ENCODE measurements at places on chromosomes 1 and 21.

GRCh38 chr1:186812570-186812969 lies 16.2 kb upstream of the PLA2G4A start:
- no peak for ATAC-seq

- no peak for ATAC-seq
These were observed 10.9 kb upstream of the BATF3 start for GRCh38 chr1:212710566-212710965.

DNA sequence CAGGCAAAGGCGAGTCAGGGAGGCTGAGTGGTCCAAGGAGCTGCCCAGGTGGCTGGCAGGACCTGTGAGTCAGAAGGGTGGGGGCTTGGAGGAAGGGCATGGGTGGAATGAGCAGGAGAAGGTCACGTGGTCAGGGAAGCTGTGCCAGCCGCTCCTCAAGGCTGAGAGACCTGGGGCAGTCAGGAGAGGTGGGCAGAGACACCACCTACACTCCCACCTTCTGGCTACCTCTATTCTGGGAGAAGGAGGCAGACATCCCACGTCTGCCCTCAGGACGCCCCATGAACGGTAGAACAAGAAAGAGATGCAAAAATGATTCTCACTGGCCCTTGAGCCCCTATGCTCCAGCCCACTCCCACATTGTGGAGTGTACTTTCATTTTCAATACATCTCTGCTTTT lies 151.8 kb upstream of the RAB4A start:
- ATAC-seq = no peak

DNA sequence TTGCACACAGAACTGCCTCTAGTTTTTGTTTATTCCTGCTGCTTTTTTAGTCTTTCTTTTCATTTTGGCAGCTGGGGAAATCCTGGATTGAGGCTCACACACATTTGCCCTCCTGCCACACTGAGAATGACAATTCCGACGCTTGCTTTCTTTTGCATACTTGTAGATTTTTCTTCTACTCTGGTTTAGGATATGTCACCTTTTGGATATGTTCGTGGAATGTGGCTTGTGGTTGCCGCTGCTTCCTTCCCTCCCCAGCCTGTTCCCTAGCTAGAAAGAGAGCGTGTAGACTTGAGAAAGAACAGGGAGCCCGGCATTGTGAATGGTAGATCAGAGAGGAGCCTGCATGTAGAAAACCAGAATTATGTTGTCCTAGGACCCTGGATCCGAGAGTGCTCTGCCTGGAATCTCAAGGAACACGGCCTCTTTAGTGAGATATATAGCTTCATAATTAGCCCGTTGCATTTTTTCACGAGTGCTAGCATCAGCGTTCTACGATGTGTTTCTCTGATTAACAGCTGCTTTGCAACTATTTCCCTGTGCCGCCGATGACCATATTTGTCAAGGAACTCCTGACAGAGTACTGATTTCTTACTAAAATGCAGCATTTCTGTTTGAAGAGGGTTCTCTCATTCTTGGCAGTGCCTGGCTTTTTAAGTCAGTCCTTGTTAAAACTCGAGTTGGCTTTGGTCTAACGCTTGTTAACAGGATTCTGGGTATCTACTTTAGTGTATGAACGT lies 56.2 kb downstream of the PEX14 start:
- no peak for ATAC-seq

DNA sequence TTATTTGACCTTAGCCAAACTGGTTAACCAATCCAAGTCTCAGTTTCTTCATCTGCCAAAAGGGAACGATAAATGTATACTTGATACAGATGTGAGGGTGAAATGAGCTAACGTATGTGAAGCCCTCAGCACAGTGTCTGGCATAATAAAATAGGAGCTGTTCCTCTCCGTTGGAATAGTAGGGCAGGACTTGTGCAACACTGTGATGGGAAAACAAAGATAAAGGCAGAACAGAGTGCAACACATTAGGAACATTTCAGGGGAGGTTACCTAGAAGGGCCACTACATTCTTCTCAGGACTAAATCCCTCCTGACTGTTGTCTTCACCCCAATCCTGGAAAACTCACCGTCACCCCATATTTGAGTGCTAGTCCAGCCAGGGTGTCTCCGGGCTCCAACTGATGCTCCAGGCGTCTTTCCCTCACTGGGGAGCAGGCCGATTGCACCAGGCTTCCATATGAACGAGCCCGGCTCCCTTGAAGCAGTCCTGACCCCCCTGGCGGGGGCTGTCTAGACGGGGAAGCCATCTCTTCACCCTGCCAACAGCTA lies 896 bp downstream of the LYSMD1 start:
- no peak for ATAC-seq

DNA sequence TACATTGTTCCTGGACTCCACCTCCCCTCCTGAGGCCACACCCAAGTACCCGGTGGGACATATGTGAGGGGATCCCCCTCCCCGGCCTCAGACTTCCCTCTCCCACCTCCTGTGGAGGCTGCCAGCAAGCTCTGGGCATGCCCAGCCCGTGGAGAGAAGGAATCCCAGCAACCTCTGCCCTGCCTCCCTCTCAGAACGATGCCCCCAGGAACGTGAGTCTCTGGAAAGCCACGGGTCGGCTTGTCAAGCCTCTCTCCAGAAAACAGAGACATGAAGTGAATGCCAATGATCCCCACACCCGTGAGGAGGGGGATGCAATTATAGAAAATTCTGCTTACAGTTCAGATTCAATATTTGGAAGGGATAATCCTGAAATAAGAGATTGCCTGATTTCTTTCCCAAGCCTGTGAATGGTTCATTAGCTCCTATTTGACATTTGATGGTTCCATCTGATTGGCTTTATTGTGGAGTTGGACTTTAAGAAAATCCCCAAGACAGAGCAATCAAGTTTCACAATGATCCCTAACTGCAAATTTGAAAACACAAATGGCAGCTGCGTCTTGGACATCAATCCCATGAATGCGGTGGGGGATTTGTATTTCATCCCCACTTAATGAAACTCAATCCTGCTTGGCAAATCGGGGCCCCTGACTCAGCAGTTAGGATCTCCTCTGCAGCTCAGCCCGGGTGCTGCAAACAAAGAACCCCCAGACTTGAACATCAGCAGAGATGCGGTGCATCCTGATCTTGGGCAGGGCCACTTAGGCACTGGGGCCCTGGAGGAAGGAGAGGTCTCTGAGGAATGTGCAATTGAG lies 9.1 kb upstream of the GUCA2B start:
- ATAC-seq = no peak

GRCh38 chr1:115068826-115069585 lies 20.3 kb downstream of the TSPAN2 start:
- no peak for ATAC-seq

DNA sequence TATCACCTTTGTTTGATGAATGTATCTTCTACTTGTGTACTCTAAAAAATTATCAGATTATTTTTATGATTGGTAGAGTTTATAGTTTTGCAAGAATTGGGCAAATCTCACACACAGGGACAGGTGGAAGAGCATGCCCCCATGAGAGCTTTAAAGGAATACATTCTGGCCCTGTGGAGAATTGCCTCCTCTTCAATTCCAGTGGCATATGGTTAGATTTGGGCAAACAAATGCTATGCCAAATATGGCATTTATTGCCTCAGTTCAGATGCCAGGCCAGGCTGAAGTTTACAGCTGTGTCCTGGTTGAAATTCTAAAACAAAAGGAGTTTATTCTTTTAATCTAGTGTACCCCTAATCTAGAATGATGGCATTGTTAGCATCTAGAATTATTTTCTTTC lies 162.4 kb upstream of the CACYBP start:
- ATAC-seq = no peak
